ENCODE measurements at places on chromosomes 4 and X. TPM values are rescaled to one million over a fixed set of nuclear protein-coding genes. Genes with fewer than 3 reads are reported as not detected.

The CYBB gene
- total RNA-seq: not detected

The EDNRA gene
- total RNA-seq: 6.9 TPM

The GPR34 gene
- total RNA-seq: not detected

GRCh38 chr4:138555108-138555507 lies 313.0 kb upstream of the SLC7A11 start:
- no peak for DNase-seq

DNA sequence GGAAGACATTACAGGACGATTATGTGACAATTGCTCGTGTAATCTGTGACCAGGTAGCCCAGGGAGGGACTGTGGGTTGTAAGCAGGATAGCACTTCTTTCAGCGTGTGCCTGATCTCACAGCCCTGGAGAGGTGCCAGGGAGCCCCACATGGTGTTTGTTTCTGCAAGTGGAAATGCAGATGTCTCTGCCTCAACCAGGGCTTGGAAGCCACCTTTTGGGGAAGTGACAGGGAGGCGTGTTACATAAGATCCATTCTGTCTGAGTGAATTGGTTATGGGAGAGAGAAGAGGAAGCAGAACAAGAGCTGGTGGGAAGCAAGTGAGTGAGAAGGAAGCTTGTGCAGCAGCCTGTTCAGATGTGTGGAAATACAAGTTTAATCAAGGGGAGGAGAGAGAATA lies 104.5 kb upstream of the GATB start:
- DNase-seq: no peak

- no peak for DNase-seq
Observed at GRCh38 chr4:181998398-181999295, 244.6 kb upstream of the TENM3 start.

GRCh38 chr4:165489786-165490185 lies 111.0 kb downstream of the CPE start:
- no peak for DNase-seq

GRCh38 chr4:140046543-140046942 lies 107.4 kb downstream of the MAML3 start:
- no peak for DNase-seq

DNA sequence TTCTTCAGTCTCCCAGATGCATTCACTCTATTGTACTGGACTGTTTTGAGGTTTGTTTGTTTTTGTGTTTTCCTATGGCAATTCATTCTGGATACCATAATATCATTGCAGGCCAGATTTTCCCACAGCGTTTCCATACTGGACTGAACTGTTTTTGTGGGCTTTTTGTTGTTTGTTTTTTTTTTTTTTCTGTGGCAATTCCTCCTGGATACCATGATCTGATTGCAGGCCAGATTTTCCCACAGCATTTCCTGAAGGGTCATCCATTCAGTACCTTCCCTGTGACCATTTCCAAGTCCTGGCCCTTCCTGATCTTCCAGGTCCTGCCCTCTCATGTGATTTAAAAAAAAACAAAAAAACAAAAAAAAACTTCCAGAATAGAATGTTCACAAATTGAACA lies 33.9 kb upstream of the FAM241A start:
- no peak for DNase-seq

- no peak for DNase-seq
Observed at GRCh38 chr4:164239976-164240375, 514.0 kb upstream of the SMIM31 start.
